ENCODE measurements at places on chromosomes 13 and 19.

DNA sequence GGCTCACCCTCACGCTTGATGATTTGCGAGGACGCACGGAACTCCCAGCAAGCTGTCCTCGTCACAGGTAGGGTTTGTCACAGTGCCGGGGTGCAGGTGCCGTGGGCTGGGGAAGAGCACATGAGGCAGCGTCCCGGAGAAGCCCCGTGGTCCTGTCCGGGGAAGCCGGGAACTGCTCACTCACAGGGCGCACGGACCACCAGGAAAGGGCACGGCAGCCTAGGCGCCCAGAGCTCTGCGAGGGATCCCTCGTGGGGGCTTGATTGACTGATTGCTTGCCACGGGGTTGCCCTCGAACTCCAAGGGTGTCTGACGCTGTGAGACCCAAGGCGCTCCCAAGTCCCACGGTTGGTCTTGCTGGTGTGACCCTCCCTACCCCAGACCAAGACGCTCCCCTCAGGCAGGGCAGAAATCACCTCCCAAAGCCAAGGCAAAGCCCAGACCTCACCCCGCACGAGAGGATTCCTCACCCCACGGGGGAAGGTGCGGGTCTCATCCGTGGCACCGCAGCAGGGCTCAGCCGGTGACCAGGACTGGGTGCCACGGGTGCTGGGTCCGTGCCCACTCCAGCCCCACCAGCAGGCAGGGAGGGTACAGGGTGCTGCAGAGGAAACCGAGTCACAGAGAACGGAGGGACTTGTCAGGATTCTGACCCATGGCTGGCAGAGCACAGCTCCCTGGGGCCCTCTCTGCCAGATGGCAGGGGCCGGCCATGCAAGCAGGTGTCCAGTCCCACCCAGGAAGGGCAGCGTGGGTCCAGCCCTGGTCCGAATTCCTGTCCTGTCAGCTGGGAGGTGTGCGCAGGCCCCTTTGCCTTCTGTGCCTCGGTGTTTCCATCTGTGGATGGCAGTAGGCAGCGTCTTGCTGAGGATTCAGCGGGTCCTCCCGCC, 7.7 kb downstream of the C2CD4C start:
- DNase-seq = no peak

- DNase-seq = no peak
These were observed 451.5 kb upstream of the SLC10A2 start for GRCh38 chr13:103517768-103518102.

GRCh38 chr19:34430738-34431625, 2.8 kb downstream of the UBA2 start:
- peak; percentile 72 for DNase-seq

DNA sequence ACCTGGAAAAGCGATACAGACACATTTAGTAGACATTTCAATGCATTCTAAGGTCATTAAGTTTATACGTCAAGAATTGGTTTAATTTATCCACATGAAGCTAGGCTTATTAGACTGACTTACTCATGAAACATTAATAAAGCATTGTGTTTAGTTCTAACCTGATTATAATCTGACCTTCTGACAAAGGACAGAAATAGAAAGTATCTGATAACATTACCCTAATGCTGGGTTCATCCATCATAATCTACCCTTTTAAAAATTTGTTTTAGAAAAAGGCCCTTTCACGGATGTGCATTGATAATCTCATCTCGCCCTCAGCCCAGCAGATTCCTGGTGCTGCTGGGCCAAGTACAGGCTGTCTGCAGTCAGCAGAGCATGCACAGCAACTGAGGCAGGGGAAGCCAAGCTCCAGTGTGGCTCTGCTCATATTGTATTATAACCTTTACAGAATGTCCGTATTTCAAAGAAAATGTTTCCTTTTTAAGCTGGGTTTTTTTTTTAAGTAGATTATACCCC, 142.1 kb upstream of the MAB21L1 start:
- DNase-seq = no peak

DNA sequence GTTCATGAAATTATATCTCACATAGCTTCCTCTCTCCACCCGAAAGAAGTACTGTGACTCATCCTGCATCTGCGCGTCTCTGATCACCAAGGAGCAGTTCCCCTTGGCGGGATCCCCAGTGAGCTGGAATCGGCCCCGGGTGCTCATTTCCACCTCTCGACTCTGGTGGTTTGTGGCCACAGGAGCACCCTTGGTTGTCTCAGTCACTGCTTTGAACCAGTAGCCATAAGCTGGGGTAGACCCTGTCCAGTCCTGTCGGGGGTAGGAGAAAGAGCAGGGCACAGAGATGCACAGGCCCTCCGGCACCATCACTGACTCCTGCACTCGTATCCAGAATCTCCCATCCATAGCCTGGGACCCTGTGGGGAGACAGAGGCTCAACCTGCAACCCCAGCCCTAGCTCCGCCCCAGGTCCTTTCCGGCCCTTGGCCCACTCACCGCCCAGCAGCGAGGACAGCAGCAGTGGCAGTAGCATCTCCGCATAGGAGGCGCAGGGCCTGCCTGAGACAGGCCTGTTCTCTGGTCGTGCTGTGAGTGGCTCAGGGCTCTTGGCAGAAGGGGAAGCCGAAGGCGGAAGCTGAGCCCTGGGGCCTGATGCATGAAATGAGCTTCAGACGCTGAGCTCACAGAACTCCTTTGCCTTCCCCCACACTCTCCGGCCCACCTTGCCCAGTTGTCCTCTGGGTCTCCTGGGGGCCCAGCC, at the start of gene SIGLEC10:
Gene SIGLEC10 (minus strand): TSS at position 536 of the 703 bp plus-strand sequence. CDS start 61 bp downstream, at position 475.
- DNase-seq = peak; percentile 89
